ENCODE measurements at places on chromosomes 1 and 21.
A peak's percentile ranks its signal among the peaks of the same experiment; 100 is the strongest.

GRCh38 chr1:241286486-241286885 is 70.5 kb downstream of the RGS7 start:
- DNase-seq, result no peak

- DNase-seq, result no peak
Observed at GRCh38 chr1:229578168-229579058, 19.9 kb upstream of the ABCB10 start.

DNA sequence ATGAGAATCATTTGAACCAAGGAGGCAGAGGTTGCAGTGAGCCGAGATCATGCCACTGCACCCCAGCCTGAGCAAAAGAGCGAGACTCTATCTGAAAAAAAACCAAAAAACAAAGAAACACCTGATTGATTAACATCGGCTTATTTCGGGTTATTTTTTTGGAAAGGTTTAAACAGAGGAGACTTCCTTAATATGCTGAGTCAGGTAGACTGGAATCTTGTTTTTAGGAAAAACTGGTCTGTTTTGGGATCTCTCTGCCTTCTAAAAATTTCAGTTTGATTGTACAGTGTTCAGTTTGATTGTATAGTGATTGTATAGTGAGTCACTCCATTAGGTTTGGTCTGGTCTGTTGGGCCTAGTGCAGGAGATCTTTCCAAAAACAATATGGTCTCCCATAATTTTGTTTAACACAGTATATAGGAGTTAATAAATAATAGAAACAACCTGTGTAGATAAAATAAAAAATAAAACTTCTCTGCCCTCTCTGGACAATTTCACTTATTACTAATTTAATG is 196.3 kb upstream of the CHRM3 start:
- DNase-seq, result no peak

DNA sequence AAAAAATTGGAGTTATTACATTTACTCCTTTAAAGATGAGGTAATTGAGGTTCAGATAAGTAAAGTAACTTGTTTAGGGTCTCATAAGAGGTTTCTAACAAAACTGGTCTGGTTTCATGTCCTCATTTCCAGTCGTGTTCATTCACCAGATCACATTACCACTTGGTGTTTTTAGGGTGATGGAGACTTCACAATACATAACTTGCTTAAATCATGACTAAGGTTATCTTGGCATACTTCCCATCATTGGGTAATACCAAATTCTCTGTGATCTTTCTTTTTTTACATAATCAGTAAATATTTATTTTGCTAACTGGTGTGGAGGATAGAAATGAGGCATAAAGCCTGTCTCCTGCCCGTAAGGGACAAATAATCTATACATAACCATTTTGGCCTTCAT is 31.6 kb upstream of the RPTN start:
- DNase-seq, result no peak

DNA sequence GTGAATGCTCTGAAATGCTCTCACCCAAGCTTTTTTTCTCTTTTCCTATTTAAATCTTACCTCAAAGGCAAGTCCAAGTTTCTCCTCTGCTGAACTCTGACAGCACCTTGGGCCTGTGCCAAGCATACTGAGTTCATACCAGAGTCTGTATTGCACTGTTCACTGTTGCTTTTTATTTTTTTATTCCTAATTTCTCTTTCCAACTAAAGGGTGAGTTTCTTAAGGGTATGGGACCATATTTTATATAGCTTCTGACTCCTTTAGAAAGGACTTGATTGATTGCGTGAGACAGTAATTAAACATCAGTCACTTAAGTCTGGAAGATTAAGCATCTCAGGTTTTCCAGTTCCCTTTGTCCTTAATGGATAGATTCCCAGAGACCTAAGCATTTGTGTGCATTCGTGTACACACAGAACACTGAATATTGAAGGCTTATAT is 69.9 kb downstream of the CACHD1 start:
- DNase-seq, result no peak

- peak; percentile 72 for DNase-seq
Observed at GRCh38 chr1:206583707-206584648, 28.3 kb downstream of the EIF2D start.

- DNase-seq, result no peak
Observed at GRCh38 chr1:93801471-93801870, 77.5 kb downstream of the DNTTIP2 start.

DNA sequence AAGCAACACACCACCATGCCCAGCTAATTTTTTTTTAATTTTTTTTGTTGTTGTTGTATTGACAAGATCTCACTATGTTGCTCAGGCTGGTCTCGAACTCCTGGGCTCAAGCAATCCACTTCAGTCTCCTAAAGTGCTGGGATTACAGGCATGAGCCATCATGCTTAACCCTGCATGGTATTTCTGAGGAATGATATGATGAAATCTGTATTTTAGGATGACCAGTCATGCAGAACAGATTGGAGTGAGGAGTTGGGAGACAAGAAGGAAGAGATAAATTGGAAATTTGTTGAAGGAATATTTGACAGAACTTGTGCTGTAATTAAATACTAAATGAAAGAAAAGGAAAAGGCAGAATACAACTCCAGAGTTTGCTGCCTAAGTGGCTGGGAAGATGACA is 4.7 kb upstream of the NDUFS5 start:
- no peak for DNase-seq

DNA sequence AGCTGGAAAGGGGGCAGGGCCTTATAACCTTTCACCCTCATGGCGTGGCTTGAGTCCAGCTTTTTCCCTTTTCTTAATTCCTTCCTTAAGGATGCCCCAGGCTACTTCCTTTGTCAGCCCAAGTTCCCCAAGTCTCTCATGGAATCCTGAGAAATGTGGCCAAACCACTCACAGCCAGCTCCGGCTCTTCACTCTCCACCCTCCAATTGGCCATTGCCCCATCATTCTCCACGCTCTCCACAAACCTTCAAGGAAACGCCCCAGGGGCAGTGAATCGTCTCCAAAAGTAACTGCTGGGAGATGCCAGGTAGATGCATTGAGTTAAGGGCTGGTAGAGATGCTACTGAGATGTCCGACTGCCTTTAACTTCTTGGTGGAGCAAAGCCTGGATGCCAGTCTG is 113.5 kb upstream of the CD34 start:
- DNase-seq, result no peak

- no peak for DNase-seq
Observed at GRCh38 chr1:107727866-107728265, 237.1 kb downstream of the VAV3 start.

- DNase-seq, result no peak
Observed at GRCh38 chr1:39826583-39826982, 37.9 kb upstream of the BMP8B start.

- no peak for DNase-seq
Observed at GRCh38 chr1:181122222-181122621, 33.7 kb downstream of the IER5 start.

DNA sequence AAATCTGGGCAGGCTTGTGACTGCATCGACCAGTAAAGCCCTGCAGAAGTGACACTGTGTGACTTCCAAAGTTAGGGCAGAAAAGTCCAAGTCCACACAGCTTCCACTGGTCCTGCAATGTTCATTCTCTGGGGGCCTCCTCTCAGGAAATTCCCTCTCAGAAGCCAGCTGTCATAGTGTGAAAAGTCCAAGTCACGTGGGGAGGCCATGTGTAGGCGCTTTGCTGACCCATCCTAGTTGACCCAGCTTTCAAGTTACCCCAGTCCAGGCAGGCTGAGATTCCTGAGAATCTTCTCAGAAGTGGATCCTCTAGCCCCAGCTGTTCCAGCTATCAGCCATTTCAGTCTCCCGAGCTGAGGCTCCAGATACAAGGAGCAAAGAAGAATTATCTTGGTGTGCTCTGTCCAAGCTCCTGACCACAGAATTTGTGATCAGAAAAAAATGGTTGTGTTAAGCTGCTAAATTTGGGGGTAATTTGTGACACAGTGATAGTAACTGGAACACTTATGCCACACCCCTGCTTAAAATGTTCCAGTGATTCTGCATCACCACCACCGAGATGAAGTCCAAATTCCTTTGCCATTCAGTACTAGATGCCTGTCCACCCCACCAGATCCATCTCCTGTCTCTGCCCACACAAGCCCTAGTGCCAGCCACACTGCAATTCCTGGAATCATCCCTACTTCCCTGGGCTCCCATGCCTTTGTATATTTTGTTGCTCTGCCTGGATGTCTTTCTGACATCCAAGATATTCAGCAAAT is 2.5 kb upstream of the STUM start:
- DNase-seq, result no peak

DNA sequence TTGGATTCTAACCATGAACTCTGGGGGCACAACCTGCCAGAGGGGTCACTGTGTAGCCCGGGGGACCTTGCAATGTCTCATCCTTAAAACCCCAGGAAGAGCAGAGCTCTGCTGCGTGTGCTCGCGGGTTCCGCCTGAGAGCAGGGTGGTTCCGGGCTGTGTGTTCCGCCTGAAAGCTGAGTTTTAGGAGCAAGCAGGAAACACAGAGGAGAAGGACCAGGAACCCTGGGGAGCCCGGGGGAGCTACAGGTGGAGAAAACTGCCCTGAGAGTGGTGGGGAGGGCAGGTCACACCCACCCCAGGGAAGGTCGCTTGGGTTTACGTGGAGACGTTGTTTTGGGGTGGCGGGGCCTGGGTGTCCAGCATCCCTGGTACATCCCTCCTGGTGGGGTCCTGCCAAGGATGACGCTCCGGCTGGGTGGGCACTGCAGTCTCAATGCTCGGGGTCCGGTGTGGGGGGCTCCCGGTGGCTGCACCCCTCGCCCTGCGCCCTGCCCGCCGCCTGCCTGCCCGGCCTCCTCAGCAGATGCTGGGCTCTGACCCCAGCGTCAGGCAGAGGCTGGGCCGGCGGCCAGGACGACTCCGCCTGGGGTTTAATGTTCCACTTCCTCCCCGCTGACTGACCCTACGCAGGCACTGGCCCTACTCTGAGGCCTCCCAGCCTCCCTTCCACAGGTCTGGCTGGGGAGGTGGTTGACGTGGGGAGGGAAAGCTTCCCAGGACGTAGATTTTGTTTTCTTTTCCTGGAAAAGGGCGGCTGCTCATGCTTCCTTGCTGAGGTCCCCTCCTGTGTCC is 17.3 kb upstream of the C1orf159 start:
- DNase-seq, result no peak

- no peak for DNase-seq
Observed at GRCh38 chr1:230495076-230495475, 68.9 kb upstream of the PGBD5 start.

DNA sequence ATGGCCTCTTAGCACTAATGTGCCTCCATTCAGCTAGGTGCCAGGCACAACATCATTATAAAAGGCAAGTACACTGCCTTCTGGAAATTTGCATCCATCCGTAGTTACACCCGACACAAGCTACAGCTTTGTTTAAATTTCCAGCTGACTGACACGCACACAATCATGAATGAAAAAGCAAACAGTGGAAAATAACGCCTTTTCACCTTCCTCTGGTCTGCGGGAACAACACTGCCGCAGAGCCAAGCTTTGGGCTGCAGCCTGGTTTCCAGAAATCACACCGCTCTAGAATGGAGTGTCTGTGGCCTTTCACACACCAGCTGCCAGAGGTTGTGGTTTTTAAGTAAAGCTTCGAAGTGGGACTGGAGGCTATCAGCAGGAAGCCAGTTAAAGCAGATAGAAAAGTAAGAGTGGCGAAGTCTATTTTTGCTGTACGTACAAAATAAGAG is 142.8 kb upstream of the COA6 start:
- DNase-seq, result no peak

DNA sequence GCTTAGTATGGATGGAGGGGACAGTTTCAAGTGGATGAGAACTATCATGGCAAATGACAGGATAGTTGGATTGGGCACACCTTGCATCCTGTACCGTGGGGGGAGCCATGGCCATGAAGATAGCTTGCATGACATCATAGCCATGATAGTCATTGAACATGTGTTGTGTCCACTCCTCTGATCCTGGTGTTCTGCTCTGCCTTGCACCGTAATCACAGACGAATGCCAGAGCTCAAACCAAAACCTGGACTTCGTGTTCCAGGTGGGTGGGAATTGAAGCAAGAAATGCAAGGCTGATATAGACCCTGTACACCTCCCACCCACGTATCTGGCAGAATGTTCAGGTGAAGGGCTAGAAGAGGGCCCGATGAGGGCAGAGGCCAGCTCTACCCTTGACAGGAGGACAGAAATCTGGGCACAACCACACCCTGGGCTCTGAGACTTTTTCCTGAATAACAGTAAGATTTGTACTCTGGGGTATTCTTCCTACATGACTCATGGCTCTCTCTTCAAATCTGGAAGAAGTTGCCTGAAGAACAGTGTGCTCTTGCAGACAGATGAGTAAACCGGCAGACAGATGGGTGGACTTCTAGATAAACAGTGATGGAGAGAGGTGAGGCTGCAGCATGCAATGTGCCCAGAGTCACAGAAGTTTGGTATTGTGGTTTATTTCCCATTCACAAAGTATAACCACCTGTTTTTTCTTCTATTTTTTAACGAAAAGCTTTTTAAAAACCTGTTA is 45.0 kb downstream of the KCNJ6 start:
- DNase-seq, result peak; percentile 48

- no peak for DNase-seq
Observed at GRCh38 chr1:5962265-5963105, 29.7 kb downstream of the NPHP4 start.

DNA sequence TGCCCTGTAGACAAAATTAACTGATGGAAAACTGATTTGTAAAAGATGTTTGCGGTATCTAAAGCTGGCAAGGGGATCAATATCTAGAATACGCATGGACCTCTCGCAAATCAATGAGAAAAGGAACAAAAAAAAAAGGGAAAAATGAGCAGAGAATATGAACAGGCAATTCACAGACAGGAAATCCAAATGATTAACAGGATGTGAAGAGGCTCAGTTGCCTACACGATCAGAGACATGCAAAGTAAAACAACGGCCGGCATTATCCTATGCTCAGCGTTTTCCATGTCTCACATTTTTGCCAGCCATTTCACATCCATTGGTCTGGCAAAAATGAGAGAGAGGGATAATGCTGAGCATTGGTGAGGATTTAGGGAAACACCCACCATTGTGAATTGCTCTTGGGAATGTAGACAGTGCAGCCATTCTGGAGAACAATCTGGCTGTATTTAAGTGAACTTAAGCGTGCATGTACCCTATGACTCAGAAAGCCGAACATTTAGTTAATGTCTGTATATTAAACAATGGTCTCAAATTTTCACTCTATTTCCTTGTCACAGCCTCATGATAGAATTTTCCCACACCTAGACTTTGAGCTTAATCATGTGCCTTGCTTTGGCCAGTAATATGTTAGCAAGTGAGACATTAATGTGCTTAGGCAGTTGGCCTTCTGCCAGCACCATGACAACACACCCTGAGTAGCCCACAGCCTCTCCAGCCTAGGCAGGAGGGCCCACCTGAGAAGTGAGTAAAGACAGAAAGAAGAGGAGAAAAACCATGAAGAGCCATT is 61.0 kb upstream of the NBPF3 start:
- DNase-seq, result no peak

GRCh38 chr21:38492007-38492406 is 6.3 kb downstream of the ERG start:
- no peak for DNase-seq
